ENCODE measurements at places on chromosomes 2 and 18.

- no peak for DNase-seq
Observed at GRCh38 chr18:24543086-24543794, 82.8 kb downstream of the HRH4 start.

DNA sequence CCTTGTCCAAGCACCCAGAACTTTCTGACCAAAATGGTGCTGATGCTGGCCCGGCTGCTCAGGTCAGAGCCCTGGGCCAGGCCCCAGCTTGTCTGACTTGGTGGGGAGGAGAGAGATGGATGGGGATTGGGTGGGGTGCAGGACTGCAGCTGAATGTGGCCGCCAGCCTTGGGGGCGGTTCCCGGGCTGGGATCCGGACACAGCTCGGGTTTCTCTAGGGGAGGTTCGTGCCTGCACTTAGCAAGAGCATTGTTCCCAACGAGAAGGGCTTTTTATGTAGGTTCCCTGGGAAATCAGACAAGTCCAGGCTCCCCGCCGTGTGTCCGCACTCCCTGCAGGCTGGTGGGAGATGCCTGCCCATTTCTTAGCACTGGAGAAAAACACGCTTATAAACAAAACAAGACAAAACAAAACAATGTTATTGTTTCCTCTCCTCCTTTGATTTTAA is 50.5 kb upstream of the HS6ST1 start:
- no peak for DNase-seq

- DNase-seq = no peak
Observed at GRCh38 chr2:128622371-128622770, 303.7 kb upstream of the HS6ST1 start.

- DNase-seq = no peak
Observed at GRCh38 chr2:43826305-43827250, 12.1 kb downstream of the ABCG5 start.

DNA sequence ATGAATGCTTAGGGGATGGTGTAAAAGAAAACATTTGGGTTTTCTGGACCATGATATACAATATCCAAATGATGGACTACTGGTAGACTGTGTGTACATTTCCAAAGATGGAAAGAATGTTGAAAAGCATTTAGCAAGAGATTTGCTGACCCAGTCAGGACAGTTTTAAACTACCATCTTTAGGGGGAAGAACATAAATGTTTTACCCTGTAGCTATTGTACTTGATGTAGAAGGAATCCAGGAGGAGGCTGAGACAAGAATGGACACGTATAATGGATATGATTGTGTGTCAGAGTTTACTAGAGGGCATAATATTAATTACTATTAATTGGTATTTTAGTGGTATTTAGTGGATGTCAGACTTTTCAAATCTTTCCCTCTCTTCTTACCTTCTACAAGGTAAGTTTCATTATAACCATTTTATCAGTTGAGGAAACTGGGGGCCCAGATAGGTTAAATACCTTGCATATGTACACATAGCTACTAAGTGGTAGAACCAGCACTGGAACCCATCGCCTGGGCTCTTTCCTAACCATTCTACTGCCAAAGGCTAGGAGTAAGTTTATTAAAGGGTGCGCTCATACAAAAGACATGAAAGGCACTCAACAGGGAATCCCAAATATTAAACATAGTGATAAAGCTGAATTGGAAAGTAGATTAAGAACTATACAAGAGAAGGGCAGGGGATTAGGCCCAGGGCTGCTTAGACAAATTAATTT is 8.9 kb downstream of the TACR1 start:
- DNase-seq = no peak

DNA sequence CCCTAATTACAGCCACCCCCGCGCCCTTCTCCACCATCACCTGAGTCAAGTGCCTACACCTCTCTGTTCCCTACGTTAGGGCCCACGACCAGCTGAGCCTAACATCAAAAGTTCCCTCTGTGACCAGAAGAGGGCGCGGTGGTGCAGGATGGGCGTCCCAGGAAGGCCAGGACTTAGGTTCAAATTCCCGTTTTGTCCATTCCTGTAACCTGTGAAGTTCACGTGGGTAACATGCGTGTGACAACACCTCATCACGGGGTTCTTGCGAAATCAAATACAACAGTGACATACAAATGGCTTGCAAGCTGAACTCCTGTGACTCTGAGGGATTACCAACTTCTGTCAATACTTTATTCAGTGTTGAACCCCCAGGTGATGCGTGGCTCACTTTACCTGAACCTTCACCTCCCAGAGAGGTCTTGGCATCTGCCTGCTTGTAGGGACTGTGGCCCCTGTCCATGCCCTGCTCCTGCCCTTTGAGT is 207.9 kb downstream of the ARL4C start:
- DNase-seq = no peak

- no peak for DNase-seq
Observed at GRCh38 chr2:206463685-206464084, 20.4 kb downstream of the ADAM23 start.

GRCh38 chr18:76674596-76674995 is 147.8 kb upstream of the ZNF236 start:
- no peak for DNase-seq

DNA sequence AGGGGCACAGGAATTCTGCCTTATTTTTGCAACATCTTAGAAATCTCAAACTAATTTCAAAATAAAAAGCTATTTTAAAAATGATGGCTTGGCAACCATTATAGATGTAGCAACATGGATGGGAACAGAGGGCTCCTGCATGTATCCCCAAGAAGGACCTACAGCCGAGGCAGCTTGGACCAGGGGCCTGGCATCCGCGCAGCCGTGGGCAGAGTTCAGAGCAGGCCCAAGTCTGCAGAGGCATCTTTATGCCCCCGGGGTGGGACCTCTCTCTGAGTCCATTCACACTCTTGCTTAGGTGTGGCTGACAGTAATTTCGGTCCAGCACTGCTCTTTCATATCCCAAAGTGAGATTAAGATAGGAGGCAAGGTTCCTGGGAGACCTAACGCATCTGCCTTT is 425.8 kb upstream of the MYT1L start:
- DNase-seq = no peak

DNA sequence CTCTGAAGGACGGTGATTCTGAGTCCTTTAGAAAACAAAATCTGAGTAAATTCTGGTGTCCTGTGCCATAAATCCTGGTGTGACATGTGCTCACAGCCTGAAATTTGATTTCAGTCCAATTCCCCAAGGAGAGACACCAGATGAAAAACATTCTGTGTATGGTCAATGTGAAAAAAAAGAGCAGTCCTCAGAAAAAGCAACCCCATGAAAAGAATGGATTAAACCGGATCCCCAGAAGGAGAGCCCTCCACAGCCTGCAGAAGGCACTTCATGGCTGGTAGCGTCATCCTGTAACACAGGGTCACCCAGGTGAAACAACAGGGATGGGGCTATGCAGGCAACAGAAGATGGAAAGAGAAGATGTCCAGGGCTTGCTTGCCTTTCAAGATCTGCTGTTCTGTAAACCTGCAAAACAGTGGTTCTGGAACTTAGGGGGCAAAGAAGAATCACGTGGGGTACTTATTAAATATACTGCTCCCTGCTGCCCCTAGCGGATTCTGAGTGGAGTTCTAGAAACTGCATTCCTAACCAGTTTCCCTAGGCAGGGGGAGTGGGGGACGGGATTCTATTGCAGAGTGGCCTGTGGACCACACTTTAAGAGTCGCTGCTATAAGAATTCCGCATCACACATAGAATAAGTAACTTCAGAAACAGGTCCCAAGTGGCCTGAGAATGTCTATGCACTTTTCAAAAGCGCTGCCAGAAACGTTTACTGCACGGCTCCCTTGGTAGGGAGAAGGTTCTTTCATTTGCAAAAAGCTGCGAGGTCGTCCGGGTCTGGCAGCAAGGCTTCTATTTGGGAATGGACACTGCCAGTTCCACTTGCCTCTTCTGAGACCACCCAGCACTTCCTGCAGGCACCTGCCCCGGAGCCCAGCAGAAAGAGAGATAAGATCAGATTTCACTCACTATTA is 118.9 kb upstream of the ARL5A start:
- no peak for DNase-seq

DNA sequence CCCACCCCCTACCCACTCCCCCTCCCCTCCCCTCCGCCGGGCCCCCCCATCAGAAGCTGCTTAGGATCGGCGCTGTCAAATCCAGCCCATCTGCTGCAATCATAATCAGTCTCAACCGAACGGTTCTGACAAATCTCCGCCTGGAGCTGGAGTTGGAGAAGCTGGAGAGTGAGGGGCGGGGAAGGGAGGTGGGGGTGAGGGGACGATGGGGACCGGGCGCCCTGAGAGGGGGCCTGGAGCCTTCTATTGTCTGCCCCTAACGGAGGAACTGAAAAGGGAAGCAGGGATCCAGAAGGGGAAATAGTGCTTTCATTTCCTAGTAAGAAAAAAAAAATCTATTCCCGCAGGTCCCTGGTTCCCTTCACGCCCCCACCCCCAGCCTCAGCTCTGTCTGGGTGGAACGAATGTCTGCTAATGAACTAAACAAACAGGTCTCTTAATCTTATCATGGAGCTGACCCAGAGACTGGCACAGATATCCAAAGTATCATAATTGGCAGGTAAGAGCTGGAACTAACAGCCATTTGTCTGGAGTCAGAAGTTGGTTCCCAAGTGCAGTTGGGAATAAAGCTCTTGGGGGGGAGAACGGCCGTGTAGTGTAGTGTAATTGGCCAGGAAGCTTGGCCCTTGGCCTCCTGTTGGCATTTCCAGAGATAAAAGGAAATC is 301.2 kb downstream of the NCKAP5 start:
- DNase-seq = no peak

Measured in cortex of kidney (tissue), 1 donor.